Bone marrow (tissue), 2 donors: ENCODE measurements at places on chromosomes 4 and X.

DNA sequence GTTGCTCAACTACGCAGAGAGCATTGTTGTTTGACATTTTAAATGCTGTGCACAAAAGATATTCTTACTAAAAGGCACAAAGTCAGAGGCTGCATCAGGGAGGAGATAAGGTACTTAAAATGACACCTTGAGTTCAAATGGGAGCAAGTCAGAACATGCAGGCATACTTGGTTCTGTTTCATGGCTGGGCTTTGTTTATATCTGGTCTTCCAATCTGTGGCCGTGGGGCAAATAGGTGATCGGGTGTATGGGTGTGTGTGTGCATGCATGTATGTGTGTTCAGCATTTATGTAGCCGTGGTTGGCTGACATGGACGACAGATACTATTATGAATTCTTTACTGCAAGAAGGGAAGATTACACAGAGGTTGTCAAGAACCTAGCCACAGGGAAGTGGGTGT is 106.1 kb downstream of the RASL11B start:
- DNase-seq, result no peak

DNA sequence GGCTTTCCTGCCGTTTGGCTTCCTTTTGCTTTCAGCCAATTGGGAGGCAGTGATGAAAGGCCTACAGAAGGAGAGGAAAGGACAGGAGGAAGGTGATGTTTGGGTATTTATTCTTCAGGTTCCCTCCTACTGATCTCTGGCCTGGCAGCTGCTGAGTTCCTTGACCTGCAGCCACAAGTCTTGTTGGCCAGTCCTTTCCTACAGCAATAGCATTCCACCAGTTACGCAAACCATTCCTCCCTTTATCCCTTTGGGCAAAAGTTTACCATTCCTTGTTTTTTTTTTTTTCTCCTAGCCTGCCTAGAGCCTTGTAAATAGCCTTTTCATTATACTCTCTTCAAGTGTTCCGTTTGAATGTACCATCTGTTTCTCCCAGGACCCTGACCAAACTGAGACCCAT is 198.1 kb upstream of the FTHL17 start:
- no peak for DNase-seq

- no peak for DNase-seq
These were observed 4.0 kb downstream of the TRPC5 start for GRCh38 chrX:112078606-112079005.

DNA sequence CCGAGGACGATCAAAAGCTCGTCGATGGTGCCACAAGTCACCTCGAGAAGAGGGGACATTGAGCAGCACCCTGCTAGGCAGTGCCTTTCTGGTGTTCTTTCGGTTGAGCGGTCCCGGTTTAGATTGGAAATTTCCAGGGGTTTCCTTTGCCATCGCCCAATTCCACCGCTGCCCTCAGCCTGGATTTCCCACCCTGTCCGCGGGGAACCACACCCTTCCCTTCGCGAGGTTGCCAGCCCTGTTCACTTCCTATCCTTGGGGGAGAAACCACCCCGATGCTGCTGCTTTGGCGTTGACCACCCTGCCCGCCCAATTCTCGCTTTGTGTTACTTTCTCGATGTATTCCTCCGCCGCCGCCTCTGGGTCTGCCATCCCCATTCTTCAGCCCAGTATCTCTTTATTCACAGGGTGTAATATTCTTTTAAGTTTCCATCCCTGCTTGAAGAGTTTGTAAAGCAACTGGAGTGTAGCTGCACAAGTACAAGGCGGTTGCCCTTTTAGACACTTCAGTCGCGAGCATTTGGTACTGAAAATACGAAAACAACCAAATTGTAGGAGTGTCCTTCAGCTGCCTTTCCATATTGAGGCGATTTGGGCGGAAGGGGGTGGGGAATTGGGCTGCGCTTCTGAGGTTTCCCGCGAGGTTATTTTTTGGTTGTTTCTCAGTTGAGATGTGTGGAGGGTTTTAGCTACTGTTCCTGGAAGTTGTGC is 1.1 kb downstream of the OGT start:
- peak; percentile 9 for DNase-seq

DNA sequence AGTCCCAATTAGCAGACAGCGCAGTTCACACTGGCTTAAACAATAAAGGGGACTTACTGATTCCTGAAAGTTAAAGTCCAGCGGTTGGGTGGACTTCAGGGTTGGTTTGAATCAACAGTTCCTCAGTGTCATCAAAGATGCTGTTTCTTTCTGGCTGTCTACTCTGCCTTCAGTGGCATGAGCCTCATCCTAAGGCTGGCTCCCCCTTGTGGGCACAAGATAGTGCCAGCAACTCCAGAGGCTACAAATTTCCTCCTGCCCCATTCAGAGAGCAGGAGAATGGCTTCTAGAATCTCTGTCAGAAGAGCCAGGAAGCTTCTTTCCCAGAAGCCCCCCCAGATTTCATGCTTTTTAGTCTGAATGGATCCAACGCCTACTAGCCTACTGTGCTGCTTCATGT is 82.4 kb upstream of the MTM1 start:
- no peak for DNase-seq

- no peak for DNase-seq
These were observed 3.4 kb downstream of the ENOPH1 start for GRCh38 chr4:82433791-82434190.

- DNase-seq, result no peak
These were observed 19.8 kb downstream of the MXRA5 start for GRCh38 chrX:3326681-3327080.

- DNase-seq, result no peak
These were observed 388.2 kb downstream of the STIM2 start for GRCh38 chr4:27248829-27249228.
